ENCODE measurements at places on chromosomes 13 and 19.

DNA sequence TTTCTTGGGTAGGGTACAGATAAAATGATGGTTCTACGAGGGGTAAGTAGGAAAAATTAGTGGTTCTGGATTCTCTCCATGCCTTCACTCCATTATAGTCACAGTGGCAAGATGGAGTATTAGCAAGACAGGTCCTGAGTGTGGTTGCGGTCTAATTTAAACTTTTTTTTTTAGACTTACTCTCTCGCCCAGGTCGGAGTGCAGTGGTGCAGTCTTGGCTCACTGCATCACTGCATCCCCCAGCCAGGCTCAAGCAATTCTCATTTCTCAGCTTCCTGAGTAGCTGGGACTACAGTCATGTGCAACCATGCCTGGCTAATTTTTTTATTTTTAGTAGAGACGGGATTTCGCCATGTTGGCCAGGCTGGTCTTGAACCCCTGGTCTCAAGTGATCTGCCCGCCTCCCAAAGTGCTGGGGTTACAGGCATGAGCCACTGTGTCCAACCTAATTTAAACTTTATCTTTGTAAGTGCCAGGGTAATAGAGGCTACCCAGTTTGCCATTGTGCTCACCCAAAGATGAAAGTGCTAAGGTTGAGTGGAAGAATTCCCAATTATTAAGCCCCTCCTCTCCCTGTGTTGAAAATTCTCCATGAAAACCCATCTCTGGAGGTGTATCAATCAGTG, 135.6 kb downstream of the TM9SF2 start:
- DNase-seq: no peak

DNA sequence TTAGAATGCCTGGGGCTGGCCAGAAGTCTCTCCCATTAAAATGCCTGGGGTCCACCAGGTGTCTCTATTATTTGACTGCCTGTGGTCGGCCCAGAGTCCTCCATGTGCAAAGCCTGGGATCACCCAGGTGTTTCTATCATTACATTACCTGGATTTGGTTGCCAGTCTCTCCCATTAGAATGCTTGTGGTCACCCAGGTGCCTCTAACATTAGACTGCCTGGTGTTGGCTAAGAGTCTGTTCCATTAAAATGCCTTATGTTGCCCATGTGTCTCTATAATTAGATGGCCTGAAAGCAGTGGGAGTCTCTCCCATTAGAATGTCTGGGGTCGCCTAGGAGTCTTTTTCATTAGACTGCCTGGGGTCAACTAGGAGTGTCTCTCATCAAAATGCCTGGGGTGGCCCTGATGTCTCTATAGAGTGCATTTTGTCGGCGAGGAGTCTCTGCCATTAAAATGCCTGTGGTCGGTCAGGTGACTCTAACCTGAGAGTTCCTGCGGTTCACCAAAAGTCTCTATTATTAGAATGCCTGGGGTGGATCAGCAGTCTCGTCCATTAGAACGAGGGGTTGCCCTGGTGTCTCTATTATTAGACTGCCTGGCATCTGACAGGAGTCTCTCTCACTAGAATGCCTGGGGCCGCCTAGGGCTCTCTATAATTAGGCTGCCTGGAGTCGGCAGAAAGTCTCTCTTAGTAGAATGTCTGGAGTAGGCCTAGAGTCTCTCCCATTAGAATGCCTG, 1540.5 kb downstream of the UQCRFS1 start:
- DNase-seq: no peak

DNA sequence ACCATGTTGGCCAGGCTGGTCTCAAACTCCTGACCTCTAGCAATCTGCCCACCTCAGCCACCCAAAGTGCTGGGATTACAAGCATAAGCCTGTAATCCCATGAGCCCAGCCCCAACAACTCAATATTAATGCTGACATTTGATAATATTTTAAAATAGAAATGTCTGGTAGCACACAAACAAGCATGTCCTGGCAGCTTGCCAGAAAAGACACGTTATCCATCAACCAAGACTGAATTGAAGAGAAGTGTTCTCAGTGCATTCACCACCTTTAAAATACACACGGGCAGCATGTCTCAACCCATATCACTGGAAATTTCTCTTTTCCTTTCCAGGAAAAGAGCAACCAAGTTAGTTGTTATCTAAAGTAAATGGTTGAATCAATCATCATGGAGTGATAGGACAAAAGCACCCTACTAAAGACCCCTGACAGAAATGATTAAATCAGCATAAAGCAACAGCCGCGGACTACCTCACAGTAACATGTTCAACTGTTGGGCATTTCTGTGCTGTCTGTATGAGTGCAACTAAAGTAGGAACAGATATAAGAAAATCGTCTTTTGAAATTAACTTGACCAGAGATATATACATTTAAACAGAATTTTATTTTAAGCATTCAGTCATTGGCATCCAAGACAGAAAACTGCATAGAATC, 25.0 kb downstream of the LHFPL6 start:
- DNase-seq: no peak

DNA sequence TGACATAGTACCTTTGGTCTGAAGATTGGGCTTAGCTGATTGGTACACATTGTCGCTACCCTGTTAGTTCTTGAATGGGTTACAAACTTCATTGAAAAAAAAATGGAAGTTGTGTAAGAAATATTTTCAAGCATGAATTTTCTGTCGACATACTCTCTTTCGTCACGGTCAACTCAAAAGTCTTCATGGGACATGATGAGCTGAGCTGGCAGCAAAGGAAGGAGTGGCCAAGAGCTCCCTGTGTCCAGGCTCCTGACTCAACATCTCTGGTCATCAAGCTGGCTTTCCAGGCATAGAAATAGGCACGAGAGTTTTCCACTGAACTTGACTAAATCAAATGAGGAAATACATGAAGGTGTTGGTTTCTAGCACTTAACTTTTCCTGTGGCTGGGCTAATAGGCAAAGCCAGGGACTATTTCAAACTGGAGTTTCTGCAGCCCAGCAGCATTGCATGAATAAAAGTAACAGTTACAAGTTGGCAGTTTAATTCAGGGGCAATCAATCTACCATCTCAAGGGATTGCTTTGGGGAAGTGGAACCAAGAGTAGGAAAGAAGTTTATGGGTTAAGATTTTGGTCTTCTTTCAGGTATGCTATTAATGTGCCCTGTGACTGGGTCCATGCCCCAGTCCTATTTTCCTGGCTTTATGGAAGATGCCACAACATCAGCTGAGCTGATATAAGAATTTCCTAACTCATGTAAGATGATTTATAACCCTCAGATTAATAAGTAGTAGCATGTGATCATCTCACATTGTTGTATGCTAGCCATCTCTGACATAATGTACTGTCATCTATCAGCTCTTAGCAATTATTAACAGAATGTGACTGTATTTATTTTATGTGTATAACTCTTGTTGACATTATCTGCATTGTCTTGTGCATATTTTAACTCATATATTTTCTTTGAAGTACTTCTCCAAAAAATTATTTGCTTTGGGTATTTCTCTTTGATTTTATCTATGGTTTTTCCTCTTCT, 385.8 kb downstream of the DLEU7 start:
- DNase-seq: no peak

DNA sequence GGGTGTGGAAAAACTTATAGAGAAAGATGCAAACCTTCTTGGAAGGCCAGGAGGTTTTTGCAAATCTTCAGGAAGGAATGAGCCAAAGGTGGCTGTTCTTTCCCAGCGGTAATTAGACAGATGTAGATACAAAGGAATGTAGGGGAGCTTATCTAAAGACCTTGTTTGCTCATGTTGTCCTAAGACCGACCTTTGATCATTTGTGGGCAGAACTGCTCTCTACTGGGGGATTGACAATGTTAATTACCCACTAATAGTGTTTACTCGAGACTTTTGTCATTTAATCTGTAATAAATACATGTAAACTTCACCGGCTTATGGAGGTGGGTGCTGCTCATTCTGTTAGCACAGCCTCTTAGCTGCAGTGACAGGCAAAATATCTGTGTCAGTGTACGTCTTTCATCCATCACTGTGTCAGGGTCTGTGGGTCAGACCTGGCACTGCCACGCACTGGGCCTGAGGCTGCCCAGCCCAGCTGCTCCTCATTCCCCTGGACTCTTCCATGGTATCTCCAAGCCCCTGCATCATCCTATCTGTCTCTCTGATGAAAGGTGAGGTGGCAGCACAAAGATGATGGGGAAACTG, 68.3 kb downstream of the ZNF431 start:
- peak; percentile 25 for DNase-seq

GRCh38 chr19:29804493-29804892, 7.3 kb upstream of the CCNE1 start:
- DNase-seq: no peak

- no peak for DNase-seq
Observed at GRCh38 chr19:45598267-45599001, 3.6 kb downstream of the GPR4 start.

DNA sequence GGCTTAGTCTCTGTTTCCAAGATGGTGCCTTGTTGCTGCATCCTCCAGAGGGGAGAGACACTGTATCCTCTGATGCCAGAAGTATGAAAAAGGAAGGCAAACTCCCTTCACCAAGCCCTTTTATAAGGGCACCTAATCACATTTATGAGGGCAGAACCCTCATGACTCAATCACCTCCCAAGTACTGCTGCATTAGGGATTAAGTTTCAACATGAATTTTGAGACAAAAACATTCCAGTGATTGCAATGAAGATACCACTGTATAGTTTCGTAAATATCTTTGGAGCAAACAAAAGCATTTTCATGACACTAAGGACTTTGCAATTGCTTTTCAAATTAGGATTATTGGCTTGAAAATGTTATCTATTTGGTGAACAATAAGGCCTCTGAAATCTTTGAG, 63.8 kb downstream of the RNF17 start:
- DNase-seq: no peak

DNA sequence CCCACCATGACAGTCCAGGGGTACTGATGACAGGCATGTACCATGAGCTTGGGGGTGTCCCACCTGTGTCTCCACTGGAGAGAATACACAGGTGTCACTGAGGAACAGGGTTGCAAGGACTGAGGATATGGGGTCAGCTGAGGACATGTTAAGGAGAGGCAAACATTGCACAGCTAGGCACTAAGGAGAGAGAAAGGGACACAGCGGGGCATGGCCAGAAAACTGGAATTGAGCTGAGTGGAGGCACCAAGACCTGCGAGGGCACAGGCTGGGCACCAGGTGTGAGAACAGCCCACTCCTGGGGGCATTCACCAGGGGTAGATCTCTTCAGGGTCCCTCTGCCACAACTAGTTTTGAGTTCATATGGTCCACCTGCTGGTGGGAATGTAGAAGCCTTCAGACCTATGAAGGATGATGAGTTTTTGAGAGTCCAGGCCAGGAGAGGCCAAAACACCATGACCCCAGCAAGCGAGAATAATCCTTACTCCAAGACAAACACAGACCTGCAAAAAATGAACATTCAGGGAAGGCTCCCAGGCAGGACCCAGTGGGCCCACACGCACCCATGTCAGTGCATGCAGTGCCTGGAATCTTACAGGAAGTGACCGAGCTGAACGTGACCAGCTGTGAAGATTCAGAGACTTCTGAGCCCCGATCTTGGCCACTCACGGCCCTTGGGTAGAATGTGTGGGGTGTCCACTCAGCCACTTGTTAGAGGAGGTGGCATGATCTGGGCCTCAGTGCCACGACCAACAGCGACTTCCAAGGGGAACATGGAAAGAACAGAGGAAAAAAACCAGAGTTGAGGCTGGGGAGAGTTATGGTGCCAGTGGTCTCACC, 1.4 kb upstream of the ZNF584 start:
- DNase-seq: peak; percentile 52

GRCh38 chr13:42495255-42495654, 78.7 kb upstream of the TNFSF11 start:
- DNase-seq: no peak

DNA sequence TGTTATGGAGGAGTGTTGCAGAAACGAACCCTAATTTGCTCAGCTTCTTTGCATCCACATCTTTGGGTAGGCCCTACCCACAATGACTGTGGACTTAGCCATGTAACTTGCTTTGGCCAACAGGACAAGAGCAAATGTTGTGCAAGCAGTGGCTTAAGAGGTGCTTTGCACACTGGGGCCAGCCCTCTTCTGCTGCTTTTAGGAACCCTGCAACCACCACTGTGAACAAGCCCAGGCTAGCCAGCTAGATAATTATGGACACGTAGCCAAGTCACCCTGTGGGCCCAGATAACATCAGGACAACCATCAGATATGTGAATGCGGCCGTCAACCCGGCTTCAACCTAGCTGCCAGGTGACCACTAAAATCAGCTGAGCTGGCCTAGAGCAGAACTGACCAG, 17.1 kb downstream of the C19orf47 start:
- no peak for DNase-seq

DNA sequence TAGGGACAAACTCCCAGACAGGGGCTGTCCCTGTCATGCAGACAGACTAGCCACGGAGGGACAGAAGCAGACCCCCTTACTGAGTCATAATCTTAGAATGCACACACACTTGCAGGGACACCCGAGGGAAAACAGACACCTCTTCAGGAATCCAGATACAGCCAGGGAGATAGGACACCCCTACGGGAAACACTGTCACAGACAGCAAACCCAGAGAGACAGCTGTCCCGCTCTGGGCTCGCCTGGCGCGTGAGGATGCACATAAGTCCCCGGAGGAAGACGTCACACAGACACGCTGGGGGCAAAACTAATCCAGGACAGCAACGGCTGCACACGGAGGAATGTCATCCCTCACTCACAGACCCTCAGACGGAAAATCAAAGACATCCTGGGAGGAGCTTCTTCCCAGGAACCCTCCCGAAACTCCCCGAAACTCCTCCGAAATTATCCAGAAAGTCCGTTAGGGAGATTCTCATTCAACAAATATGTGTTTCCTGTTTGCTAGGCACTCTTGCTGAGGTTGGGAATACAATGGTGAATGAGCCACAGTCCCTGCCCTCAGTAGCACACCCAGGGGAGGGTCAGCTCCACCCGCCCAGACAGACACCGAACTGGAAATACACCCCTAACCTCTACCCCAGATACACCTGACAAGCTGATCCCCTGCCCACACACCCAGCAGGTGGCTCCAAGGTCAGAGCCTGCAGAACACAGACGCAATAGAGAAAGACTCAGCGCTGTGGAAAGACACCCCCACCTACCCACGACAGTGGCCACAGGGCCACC, 15.2 kb upstream of the TOMM40 start:
- DNase-seq: no peak

GRCh38 chr13:43058831-43059230, 35.4 kb downstream of the DNAJC15 start:
- DNase-seq: no peak

- peak; percentile 72 for DNase-seq
Observed at GRCh38 chr19:4596033-4596904, 36.8 kb upstream of the SEMA6B start.

GRCh38 chr13:25136880-25137787, 35.0 kb downstream of the AMER2 start:
- peak; percentile 73 for DNase-seq

GRCh38 chr19:1671716-1672037, 19.3 kb upstream of the TCF3 start:
- no peak for DNase-seq
